ENCODE measurements at places on chromosomes 4 and X. TPM values are rescaled to one million over a fixed set of nuclear protein-coding genes. Genes with fewer than 3 reads are reported as not detected.
A peak's percentile ranks its signal among the peaks of the same experiment; 100 is the strongest.

DNA sequence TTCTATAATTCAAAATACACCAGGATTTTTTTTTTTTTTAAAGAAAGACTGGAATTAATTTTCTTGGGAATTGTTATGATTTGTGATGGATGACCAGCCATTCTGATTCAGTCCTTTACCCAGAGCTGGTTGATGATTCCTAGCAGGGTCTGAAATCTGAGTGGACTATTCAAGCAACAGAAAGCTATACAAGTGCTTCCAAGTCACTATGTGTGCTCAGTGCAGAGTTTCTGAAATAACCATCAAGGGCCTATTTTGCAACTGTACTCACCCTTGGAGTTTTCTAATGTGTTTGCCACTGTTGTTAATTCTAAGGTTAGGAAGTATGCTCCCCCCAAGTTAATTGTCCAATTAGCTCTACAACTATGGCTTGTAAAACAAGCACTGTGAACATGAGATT lies 137.7 kb upstream of the RAPGEF2 start:
- no peak for DNase-seq

DNA sequence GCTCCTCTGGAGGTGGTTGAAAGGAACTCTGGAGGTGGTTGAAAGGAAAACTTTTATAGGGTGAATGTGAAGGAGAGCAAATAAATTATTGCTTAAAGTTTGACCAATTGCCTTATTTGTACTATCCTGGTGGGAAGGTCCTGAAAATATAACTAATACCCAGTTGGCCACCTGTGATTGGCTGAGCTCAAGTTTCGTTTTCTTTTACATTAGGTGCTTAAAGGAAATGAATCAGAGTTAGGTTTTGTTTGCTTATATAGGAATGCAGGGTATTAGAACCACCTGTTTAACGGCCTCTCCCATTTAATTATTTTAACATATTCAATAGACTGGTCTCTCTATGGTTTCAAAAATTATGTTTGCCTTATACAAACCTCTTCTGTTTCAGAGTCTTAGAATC lies 497.6 kb downstream of the PRR32 start:
- no peak for DNase-seq

- no peak for DNase-seq
Observed at GRCh38 chr4:53191997-53192396, 173.9 kb downstream of the SCFD2 start.

- DNase-seq: no peak
Observed at GRCh38 chr4:56345458-56345857, 41.8 kb downstream of the AASDH start.

- no peak for DNase-seq
Observed at GRCh38 chr4:23932186-23932585, 42.3 kb upstream of the PPARGC1A start.

DNA sequence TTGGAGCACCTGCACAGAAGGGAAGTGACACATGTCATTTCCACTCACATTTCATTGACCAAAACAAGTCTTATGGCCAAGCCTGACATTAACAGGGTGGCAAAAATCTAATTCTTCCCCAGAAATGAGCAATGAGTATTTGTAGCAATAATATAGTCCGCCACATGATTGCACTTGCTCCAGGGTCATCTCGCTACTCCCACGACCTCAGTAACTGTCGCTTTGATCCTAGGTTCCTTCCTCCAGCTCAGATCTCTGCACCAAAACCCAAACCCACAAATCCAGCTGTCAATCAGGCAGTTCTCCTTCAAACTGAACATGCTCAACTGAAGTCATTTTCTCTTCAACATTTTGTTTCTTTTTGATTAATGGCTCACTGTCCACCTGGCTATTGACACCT lies 25.2 kb upstream of the PTTG2 start:
- no peak for DNase-seq

Gene KCND1
- total RNA-seq: 3.0 TPM

Gene DMP1
- total RNA-seq: not detected

Gene PNMA6A
- 4.6 TPM for total RNA-seq

GRCh38 chr4:107693132-107693531 lies 26.9 kb downstream of the PAPSS1 start:
- DNase-seq: peak; percentile 80

DNA sequence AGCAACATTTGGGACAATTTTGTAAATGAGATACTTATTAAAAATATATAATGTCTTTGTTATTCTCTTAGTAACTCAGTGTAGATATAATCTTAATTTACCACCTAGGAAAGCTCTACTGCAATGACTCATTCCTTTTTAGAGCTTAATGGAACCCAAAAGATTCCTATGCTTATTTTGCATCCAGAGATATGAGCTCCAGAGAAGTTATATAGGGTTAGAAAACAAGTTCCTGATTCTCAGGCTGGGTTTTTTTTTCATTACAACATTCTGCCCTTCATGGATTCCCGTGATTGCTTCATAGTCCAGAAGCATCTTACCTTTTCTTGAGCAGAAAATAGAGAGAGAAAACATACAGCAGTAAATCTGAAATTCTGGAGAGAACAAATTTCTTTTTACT lies 57.9 kb upstream of the CXCL8 start:
- DNase-seq: no peak

All from hematopoietic multipotent progenitor cell (in vitro differentiated cells).